Hematopoietic multipotent progenitor cell treated with erythropoietin and hydrocortisone succinate and interleukin-3 and kit ligand, for 4 days (in vitro differentiated cells): ENCODE measurements at places on chromosomes 4 and X.

- no peak for DNase-seq
Measured at GRCh38 chr4:11261066-11261850, 167.4 kb downstream of the HS3ST1 start.

DNA sequence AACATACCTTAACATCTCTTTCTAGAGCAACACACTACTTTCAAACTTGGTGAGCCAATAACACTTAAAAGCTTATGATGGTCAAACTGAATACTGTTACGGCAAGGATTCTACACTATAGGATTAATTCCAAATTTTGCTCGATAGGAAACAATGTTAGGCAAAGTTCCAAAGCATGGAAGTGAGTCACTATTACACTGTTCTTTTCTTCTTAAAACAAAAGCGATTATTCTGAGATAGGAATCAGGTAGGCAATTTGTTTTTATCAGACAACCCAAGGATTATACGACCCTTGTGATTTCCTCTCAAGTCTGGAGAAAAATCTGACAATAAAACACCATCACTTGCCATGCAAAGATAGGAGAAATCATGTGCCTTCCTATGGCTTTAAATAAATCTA lies 81.5 kb downstream of the HUWE1 start:
- no peak for DNase-seq

- DNase-seq: no peak
Measured at GRCh38 chr4:147078875-147079658, 133.4 kb upstream of the TTC29 start.

DNA sequence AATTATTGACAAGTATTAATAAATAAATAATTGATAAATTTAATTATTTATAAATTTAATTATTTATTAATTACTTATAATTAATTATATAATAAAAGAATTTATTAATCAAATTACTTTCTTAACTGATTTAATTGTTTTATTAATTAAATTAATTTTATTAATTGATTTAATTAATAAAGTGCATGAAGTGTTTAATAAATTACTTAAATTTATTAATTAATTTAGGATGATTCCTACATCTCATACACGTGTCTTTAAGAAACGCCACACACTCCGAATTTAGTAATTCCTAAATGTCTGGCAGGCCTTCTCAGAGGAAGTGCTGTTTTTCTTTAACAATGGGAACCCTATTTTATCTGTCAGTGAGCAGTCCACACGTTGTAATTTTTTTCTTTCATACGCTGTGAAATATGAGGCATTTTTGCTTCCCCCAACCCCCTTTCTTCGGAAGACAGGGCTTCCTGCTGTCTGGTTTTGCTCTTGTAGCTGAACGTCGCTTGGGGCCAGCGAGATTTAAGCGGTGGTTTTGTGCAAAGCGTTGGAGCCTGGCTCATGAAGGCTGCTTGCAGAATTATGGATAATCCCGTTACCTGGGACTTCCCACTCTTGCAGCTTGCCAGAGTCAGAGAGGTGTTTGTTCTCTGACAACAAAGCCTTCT lies 46.8 kb downstream of the CRLF2 start:
- peak; percentile 90 for DNase-seq

GRCh38 chr4:182222766-182223165 lies 20.4 kb upstream of the TENM3 start:
- DNase-seq: no peak

DNA sequence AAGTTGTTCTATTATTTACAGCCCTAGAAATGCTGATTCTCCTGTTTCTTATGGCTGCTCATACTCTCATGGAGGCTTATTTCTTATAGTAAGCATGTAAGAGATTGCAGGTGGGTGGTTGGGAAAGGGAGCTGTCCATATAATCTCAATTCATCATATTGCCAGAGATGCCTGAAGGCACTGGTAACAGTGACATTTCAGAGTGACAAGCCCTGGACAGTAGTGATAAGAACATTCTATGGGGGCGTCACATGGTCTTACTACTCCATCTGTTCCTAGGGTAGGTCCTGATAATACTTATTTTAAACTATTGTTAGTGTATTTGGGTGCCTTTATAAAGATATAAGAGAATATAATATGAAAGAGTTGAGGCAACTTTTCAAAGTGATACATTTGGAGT lies 171.5 kb downstream of the CFAP299 start:
- DNase-seq: peak; percentile 70

DNA sequence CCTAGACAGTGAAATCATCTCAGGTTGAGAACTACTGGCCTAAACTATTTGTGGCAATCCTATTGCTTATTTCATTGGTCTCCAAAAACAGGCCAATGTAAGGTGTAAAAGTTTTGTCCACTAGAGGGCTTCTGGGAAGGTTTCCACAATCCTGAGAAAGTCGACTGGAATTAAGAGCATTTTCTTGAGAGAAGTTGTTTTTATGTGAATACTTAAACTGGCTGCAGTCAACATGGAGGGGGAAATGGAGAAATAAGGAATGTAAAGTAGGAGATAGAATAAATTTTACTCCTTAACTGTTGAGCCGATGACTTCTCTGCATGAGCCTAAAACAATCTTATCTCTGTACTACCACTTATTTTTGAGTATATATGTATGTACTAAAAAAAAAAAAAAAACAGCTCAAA lies 11.0 kb upstream of the EIF4E start:
- peak; percentile 72 for DNase-seq

DNA sequence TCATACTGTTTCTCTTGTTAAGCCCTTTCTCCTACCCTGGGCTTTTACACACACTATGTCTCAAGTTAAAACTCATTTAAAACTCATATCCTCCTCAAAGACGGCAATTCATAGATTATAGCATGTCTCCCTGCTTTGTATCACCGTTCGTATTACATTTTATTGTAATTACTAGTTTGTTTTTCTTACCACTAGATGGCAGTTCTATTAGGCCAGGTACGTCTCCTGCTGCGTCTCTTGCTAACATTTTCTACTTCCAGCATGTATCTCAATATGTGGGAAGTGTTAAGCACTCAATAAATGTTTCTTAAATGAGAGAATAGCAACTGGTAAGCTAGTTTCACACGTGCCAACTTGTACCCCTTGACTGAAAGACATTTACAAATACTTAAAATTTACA lies 450.3 kb upstream of the PCDH7 start:
- peak; percentile 0 for DNase-seq

GRCh38 chrX:123277347-123277746 lies 93.3 kb downstream of the GRIA3 start:
- no peak for DNase-seq

GRCh38 chr4:147616849-147617172 lies 386 bp upstream of the TMEM184C start:
- DNase-seq: no peak

GRCh38 chr4:81634165-81634564 lies 162.5 kb upstream of the RASGEF1B start:
- no peak for DNase-seq

DNA sequence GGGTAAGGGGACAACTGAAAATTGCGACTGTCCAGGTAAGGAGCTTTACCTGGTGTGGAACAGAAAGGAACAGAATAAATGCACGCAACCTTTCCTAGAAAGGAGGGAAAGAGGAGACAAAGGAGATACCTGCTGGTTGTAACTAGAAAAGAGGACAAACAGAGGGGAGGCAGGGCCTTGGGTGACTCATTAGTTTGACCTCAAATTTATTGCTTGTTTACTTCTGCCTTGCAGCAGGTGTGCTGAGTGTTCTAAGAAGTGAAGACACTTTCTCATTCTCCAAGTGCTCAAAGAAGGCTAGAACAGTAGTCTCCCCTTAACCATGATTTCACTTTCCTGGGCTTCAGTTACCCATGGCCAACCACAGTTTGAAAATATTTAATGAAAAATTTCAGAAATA lies 123.1 kb upstream of the BOD1L1 start:
- no peak for DNase-seq

DNA sequence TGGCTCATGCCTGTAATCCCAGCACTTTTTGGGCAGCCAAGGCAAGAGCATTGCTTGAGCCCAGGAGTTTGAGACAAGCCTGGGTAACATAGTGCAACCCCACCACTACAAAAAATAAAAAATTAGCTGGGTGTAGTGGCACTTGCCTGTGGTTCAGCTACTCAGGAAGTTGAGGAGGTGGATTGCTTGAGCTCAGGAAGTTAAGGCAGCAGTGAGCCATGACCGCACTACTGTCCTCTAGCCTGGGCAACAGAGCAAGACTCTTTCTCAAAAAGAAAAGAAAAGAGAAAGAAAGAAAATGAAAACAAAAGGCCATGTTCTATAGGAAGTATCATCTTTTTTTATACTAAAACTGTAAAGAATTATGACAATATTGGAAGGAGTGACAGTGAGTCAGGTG lies 38.5 kb downstream of the NEK1 start:
- no peak for DNase-seq

DNA sequence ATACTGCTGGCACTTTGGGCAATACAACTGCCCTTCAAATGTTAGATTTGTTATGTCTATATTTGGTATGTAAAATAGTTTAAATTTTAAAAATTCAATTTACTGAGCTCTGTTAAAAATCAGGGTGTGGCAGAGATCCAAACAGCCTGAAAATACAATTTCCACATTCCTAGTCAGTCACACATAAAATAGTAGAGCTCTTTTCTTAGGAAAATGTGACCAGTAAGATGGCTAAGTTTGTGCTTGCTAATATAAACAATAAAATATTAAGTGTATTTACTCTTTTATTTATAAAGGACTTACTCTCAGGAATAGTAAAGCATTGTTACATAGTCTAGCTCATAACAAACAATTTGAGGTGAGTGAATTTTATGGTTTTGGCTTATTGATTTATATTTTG lies 200.2 kb downstream of the DKK2 start:
- DNase-seq: no peak

- DNase-seq: peak; percentile 96
Measured at GRCh38 chr4:189940178-189941004, at the start of gene FRG1. FRG1 (plus strand) TSS chr4:189940872; CDS start chr4:189941010, 138 bp downstream.

- DNase-seq: no peak
Measured at GRCh38 chrX:118315529-118315928, 30.4 kb upstream of the WDR44 start.

- DNase-seq: peak; percentile 24
Measured at GRCh38 chr4:48623182-48623780, 133.2 kb downstream of the ZAR1 start.

GRCh38 chr4:182683661-182684060 lies 233.5 kb downstream of the DCTD start:
- no peak for DNase-seq

- DNase-seq: peak; percentile 73
Measured at GRCh38 chr4:145936997-145937901, 1.4 kb downstream of the ZNF827 start.

GRCh38 chr4:53919535-53919934 lies 144.9 kb downstream of the CHIC2 start:
- peak; percentile 69 for DNase-seq

GRCh38 chr4:95507147-95507546 lies 41.6 kb downstream of the UNC5C start:
- no peak for DNase-seq

- no peak for DNase-seq
Measured at GRCh38 chrX:367866-368265, 18.8 kb downstream of the PPP2R3B start.

GRCh38 chrX:117972711-117973109 lies 143.9 kb downstream of the KLHL13 start:
- no peak for DNase-seq

GRCh38 chrX:17839269-17839668 lies 21.8 kb downstream of the RAI2 start:
- DNase-seq: no peak

DNA sequence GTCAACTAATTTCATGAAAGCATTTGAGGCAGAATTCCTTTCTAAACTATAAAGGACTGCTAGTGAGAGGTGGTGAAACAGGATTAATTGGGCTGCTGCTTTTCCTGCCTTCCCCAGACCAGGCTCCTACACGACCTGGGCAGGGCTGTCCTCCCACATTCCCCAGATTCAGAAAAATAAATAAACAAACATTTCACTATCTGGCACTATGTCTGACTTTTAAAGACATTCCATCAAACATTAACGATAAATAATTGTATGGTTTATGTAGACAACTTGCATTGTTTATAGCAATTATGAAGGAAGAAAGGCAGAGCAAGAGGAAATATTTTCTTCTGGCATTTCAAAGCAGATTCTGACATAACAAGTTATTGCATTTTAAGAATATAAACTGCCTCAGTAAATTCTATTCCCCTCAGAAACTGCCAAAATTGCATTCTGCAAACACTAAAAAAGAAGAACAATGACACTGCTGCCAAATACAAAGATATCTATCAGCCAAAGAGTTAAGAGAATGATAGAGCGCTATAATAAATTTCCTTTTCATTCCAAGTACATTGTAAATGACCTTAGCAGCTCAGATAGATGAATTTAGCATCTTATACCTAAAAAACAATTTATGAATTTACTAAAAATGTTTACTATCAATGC lies 214.7 kb upstream of the INTU start:
- DNase-seq: no peak

- DNase-seq: no peak
Measured at GRCh38 chr4:108779958-108780357, 17.1 kb upstream of the ETNPPL start.

GRCh38 chr4:186703510-186703909 lies 20.1 kb downstream of the FAT1 start:
- DNase-seq: no peak

DNA sequence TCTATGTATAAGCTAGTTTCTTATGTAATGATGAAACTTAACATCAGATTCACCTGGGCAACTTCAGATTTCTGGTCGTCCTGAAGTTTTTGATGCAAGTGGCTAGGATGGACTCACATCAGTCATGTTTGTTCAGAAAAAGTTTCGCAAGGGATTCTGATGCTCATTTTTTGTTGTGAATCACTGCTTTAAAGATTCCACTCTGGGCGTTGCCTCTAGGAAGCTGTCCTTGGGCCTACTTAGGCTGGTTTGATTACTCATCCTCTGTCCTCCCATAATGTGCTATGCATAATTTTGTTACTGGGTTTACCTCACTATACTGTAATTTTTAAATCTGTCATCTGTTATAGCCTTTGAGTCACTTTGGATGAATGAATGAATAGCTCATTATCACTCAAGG lies 30.8 kb downstream of the HERC3 start:
- no peak for DNase-seq

- DNase-seq: no peak
Measured at GRCh38 chr4:10022346-10023049, 1.2 kb upstream of the SLC2A9 start.

DNA sequence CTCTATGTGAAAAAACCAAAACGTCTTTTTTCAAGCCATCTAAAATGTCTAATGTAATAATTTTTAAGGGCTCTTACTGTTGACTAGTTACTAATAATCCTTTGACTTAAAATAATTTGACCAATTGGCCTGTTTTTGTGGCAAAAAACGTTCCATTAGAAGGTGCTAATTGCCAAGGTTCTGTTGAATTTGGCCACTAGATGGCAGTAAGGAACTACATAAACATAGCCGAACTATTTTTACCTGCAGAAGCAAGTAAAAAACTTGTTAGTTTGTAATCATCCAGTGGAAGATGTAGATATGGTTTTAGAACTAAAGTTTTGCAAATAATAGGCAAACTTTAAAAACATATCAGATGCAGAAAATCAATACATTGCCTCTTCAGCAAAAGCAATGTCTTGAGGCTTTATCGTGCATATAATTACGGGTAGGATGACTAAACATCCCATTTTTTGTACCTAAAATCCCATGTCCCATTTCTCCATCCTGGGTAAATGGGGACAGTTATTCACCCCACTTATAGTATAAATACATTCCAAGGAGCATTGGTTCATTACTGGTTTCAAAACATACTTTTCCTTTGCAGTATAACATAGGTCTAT lies 57.6 kb downstream of the PROM1 start:
- DNase-seq: peak; percentile 84
